ENCODE measurements at places on chromosomes 6 and 20. TPM values are rescaled to one million over a fixed set of nuclear protein-coding genes. Genes with fewer than 3 reads are reported as not detected.

DNA sequence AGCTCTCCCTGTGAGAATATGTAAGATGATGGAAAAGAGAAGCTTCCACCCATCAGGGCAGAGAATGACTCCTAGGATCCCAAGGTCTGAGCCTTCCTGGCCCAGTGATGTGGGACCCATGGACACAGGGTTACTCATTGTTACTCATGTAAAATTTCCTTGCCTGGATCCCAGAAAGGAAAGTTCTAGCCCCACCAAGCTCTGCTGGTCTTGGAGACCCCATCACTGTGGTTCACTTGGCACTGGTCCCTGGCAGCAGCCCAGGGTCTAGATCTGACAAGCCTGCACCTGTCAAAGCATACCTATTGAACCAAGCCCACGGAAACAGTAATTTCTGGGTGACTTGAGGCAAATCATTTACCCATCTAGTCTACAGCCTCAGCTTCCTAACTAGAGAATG lies 22.1 kb downstream of the MDGA1 start:
- peak; percentile 14 for DNase-seq

GRCh38 chr20:46990017-46990595 lies 95.5 kb downstream of the EYA2 start:
- peak; percentile 51 for DNase-seq

GRCh38 chr6:126086560-126086959 lies 100.2 kb downstream of the TRMT11 start:
- no peak for DNase-seq

DHX35 gene
- total RNA-seq: 8.2 TPM
